AG09309 (cell line): ENCODE measurements at places on chromosomes 5 and 9.

DNA sequence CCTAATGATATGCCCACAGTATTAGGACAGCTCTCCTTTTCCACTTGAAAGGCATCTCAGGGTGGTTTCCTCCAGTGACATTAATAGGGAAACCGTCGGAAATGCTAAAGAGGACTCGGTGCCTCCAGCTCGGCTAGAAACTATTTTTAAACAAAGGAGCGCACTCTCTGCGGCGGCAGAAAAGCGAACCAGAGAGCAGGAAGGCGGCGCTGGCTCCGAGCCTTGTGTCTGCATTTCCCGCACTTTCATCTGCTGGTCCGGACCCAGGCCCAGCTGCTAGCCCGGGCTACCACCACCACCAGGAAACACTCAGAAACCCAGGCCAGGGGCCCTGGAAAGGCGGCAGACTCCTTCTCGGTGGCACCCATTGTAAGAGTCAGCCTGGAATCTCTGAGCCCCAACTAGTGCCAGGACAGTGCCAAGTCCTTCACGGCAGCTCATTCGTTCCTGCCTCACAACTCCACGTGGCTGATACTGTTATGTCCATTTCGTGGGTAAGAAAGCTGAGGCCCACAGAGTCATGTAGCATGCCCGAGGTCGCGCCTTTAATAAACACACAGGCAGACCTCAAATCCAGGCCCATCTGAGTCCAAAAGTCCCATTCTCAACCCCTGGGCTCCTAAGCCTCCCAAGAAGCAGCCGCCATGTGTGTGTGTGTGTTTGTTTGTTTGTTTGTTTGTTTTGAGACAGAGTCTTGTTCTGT, 73.9 kb downstream of the VAV2 start:
- DNase-seq, result no peak

- DNase-seq, result no peak
These were observed 169.7 kb upstream of the TBCA start for GRCh38 chr5:77945874-77946273.

GRCh38 chr5:77011498-77011897, 18.7 kb upstream of the AGGF1 start:
- DNase-seq, result no peak

- no peak for DNase-seq
These were observed 49.2 kb downstream of the ANXA1 start for GRCh38 chr9:73200694-73201452.

DNA sequence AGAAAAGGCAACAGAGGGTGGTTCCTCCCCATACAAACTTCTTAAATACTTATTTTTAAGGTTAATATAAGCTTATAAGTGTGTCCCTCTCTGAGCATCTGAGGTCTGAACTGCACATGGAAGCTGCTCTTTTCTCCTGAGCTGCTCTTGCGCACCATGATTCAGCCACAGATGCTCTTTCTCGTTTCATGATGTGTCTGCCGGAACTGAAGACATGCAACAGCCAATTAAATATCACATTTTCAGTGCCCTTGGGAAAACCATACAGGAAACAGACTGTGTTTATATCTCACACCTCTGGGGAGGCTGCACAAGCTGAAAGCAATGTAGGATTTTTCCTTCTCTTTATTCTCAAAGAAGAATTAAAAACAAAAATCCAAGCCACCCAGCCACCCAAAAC, 96.8 kb upstream of the NREP start:
- DNase-seq, result no peak

GRCh38 chr9:101738566-101739183, at the start of gene GRIN3A:
GRIN3A (minus strand) TSS chr9:101738647; CDS start chr9:101737979, 668 bp downstream.
- no peak for DNase-seq

DNA sequence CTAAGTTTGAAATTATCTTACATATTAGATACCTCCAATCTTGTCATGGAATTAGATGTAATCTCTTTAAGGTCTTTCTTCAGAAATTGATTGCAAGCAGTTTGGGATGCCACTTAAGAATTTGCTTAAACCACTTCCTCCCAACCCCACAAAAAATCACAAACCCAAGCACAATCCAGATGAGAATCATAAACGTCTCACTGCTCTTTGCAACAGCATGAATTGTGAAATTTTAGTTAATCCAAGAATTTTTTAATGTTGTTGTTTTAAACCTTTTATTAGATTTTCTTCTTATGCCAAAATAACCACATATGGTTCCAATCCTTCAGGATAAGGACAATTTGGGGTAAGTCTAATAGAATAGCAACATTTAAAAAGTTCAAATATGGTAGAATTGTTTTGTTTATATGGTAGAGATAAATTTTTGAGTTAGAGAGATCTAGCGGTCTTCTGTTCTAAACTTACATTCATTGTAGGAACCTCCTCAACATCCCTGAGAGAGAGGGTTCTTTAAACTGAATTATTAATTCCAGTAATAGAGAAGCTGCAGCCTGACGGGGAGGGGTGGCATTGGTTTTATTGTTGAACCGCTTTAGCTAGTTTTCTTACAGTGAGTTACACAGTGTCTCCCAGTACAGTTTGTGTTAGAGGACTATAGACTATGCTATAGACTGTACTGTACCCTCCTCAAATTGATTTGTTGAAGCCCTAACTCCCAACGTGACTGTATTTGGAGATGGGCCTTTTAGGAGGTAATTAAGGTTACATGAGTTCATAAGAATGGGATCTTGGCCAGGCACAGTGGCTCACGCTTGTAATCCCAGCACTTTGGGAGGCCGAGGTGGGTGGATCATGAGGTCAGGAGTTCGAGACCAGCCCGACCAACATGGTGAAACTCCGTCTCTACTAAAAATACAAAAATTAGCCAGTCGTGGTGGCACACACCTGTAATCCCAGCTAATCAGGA, 24.8 kb upstream of the IL6ST start:
- peak; percentile 75 for DNase-seq

GRCh38 chr9:98647236-98647635, 61.5 kb downstream of the GABBR2 start:
- no peak for DNase-seq

DNA sequence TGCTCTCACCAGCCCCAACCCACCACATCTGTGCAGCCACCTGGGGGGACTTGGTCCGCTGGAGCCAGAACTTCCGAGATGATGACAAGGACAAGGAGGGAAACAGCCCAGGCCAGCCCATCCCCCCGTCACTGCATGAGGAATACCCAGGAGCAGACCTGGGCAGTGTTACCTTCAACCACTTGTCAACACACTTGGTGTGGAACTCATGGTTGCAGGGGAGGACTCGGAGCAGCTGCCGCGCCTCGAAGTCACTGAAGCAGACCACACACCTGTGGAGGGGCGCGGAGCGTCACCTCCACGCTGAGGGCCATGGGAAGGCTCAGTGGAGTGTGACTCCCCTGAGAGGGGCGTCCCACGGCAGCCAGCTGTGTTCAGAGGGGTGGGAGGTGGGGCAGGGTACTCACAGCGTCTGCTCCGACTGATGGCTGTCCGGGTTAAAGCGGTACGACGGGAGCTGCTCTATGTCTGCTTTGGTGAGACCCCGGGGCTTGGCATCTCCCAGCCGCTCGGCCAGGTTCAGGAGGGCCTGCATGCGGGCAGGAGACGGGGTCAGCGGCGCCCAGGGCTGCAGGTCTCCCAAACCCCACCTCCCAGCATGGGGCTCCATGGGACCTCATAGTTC, 8.0 kb downstream of the RNF44 start:
- DNase-seq, result no peak

- no peak for DNase-seq
These were observed 287.4 kb downstream of the ARHGAP26 start for GRCh38 chr5:143057580-143057999.

GRCh38 chr5:181261320-181262049, 542 bp upstream of the TRIM52 start:
- DNase-seq, result peak; percentile 17

- DNase-seq, result no peak
These were observed 375.7 kb upstream of the ZNF462 start for GRCh38 chr9:106487266-106487665.

GRCh38 chr9:228929-229695, 14.4 kb downstream of the DOCK8 start:
- no peak for DNase-seq

DNA sequence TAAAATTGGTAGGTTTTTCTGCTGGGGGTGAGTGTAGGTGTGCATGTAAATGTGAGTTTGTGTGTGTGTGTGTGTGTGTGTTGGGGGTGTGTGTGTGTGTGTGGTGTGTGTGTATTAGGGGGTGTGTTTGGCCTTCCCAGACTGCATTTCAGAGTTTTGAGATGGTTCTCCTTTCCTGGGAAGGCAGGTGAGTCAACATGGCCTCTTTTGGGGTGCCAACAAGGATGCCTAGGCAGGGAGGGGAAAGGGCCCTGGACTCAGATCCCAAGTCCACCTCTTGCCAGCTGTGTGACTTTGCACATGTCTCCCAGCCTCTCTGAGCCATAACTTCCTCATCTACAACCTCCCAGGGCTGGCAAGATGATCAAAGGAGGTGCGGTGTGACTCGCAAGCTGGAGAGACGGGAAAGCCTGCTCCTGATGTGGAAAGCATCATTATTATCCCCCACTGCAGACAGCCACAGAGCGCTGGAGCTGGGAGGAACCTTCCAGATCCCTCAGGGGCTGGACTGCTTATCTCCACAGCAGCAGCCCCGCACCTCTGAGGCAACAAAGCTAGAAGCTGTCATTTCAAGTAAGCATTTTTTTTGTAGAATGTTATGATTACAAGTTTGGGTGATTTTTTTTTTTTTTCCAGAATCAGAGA, 63.5 kb upstream of the TBC1D2 start:
- no peak for DNase-seq

DNA sequence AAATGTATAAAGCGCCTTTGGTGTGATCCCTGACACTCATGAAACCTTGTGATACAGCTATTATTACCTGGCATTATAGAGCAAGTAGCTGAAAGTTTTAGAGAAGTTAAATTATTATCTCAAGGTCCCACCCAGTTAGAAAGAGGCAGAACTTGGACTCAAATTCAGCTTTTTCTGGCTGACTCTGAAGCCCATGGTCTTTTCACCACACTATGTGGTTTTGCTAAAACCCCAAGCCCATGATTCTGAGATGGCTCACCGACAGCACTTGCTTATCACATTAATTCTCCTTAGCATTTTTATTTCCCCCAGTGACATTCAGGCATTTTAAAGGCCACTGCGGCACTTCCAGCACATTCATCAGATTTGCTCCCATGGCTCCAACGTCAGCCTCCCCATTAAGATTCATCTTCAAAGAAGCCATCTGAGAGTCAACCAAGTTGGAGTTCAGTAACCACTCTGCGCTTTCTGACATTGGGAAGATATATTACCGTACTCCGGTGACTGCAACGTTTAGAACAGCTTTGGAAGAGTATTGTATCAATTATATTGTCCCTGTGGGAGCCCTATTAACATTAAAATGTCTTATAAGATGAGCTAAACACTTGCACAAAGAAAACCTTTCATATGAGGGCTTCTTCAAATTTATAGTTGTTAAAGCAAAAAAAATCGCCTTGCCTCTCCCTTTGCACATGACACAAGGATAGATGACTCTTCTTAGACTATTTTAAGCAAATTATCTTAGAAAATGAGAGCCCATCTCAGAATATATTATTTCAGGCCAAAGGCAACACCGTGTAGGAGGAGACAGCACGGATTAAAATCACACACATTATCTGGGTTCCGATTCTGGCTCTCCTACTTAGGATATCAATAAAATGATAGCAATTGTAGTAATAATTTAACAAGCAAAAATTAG, 638.1 kb downstream of the ACTL7B start:
- DNase-seq, result no peak

GRCh38 chr9:17280350-17281012, 145.6 kb downstream of the CNTLN start:
- DNase-seq, result peak; percentile 7

DNA sequence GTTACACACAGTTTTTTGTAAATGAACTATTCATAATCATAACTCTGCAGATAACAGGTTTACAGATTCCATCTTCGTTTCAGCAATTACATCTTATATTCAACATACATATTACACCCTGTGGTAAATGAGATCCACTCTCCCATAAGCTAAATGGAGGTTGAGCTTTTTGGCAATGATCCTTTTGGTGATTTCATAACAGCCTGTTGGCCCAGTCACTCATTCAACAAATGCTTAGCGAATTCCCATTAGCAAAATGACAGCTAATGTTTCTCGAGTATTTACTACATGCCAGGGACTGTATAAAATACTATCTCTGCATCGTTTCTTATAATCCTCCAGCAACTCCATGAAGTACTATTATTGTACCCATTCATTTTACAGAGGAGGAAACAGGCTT, 25.4 kb upstream of the AGXT2 start:
- no peak for DNase-seq

GRCh38 chr5:164649266-164649665, 1143.8 kb downstream of the MAT2B start:
- DNase-seq, result no peak

DNA sequence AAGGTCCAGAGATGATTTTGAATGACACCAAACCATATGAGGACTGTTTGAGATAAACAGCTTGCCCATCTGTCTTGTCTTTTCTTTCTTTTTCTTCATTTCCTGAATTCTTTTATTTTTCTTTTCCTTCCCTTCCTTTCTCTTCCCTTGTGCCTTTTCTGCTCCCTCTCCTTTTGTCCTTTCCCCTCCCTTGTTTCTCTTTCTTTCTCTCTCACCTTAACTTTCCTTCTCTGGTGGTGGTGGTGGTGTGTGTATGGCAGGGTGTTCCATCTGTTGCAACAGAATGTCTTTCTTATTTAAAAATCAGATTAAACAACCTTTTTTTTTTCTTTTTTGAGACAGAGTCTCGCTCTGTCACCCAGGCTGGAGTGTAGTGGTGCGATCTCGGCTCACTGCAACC, 3.8 kb upstream of the PDCL start:
- DNase-seq, result no peak

- DNase-seq, result no peak
These were observed 365.9 kb downstream of the MLLT3 start for GRCh38 chr9:20256284-20256948.

DNA sequence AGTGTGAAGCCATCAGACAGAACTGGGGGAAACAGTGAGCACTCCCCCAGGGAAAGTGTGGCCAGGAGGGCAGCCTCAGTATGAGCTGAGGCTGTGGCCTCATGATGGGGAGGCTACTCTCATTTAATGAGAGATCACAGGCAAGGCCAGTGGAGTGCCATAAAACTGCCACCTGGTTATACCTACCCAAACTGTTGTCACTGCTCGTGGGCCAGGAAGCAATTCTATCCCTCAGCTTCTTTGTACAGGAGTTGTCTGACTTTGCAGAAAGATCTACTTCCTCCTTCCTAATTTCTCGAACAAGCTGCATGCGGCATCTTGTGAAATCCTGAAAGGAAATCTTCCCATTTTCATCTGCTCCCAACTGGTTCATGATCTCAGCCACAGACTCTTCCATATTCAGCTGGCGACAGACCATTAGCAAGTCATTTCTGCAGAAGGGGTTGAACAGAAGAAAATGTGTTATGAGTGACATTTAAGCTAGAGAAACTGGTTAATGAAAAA, 50.0 kb downstream of the TSSK1B start:
- no peak for DNase-seq

DNA sequence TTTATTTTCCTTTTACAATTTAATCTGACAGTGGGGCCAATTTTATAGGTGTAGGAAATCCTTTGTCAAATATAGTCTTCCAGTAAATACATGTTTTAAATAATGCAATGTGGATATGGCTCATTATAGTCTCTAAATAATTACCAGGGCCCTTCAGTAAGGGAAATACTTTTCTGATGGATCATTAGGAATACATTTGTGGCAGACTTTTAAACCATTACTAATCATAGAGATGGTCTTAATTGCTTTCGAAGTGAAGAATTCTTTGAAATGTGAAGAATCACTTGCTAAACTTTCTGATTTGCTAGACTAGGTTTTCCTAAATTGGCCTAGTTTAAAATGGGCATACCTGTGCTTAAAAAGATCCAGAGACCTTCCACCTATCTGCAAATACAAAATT, 105.6 kb upstream of the ELL2 start:
- no peak for DNase-seq

- no peak for DNase-seq
These were observed 49.2 kb downstream of the OTULIN start for GRCh38 chr5:14713476-14714390.

GRCh38 chr5:173727839-173728778, 111.7 kb upstream of the BOD1 start:
- no peak for DNase-seq
